ENCODE measurements at places on chromosomes 16 and 17.

GRCh38 chr16:11677451-11677951 lies 9.2 kb downstream of the SNN start:
- no peak for DNase-seq

- DNase-seq = no peak
These were observed 10.2 kb downstream of the CYB561 start for GRCh38 chr17:63435681-63436522.

- no peak for DNase-seq
These were observed 58.3 kb downstream of the STH start for GRCh38 chr17:46057366-46057765.

DNA sequence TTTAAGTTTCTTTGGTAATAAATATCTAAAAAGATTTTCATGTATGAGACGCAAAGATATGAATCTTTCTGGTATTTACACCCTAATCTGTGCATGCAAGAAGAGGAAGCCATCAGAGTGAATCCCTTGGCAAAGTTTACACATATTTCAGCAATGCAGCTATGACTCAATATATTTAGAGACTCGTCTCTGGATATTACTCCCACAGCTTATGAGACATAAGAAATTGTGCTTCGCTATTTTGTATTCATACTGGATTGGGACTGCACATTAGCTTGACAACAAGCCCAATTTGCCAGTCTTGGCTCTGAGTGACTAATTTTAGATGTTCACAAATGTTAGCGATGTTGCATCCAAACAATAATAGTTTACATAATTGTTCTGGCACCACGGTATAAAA lies 532.0 kb downstream of the CDH11 start:
- DNase-seq = no peak

DNA sequence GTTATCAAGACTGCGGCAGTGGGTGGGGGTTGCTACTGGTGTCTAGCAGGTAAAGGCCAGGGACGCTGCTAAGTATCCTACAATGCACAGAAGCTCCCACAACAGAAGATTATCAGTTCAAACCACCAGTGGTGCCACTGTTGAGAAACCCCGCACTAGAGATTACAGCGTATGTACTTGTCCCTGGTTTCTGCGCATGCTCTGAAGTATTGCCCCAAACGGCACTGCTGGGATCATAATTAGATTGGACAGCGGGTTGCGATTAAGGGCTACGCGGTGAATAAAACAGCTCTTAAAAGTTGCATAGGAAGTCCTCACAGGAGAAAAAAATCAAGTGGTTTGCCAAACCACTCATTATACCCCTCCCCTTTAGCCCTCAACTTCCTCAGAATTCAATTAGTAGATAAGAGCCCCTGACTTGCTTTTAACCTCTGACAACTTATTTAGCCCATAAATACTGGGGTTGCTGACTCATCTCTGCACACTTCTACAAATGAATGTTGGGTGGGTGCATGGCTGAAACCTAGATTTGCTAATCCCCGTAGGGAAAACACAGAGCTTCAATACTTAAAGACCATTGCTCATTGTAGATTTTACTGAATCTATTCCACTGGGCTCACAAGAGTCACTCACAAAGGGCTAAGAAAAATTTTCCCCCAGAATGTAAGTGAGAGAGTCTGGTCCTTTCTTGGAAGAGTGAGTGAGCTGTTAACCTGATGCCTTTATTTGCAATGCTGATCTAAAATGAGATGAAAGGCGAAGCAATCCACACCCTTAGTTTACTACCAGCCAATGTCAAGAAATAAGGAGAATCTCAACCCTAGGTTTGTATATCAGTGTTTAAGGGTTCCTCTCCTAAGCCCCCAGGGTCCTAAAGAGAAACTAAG lies 91.8 kb downstream of the RGS9 start:
- DNase-seq = no peak

DNA sequence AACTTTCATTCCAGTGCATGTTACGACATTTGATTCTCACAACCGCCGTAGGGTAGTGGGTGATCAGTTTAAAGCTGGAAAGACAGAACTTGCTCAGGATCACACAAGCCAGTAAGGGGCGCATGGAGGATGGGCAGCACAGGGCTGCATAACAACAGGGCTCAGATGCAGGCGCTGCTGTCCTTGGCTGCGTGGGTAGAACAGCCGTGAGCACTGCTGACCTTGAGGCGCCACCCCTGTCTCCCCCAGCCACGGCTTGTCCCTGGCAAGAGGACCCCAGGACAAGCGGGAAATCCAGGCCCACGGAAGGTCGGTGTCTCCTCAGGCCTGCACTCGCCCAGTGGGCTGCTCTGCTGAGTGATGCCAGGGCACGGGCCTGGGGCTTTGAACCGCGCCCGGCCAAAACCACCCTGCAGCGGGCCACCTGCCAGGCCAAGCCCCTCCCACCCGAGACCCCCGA lies 84.7 kb downstream of the LMF1 start:
- DNase-seq = no peak

GRCh38 chr16:31265329-31266245 lies 5.8 kb downstream of the ITGAM start:
- peak; percentile 3 for DNase-seq

- DNase-seq = no peak
These were observed 318.4 kb downstream of the HAPSTR1 start for GRCh38 chr16:9409560-9410493.

DNA sequence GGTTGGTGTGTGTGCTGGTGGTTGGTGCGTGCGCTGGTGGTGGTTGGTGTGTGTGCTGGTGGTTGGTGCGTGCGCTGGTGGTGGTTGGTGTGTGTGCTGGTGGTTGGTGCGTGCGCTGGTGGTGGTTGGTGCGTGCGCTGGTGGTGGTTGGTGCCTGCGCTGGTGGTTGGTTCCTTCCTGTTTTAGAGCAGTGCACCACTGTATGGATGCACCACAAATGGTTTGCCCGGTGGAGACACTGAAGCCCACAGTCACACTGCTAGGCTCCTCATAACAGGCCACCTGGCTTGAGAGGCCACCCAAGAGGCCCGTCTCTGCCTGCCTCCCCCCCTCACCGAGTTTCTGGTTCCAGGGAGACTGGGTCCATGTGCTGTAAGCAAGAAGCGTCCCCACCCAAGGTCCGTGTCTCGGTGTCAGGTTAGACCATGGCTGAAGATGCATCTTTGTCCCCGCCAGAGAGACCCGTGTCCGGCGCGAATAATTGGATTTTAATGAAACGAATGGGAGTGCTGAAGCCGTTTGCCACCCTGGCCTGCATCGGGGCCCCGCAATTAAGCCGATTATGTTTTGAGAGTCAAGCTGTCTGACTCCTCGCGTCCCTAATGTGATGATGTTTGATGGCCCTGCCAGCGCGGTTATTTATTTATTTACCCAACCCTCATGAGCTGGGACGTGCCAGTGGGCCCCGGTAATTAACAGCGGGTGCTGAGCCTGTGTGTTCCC lies 161.3 kb upstream of the GSE1 start:
- no peak for DNase-seq

DNA sequence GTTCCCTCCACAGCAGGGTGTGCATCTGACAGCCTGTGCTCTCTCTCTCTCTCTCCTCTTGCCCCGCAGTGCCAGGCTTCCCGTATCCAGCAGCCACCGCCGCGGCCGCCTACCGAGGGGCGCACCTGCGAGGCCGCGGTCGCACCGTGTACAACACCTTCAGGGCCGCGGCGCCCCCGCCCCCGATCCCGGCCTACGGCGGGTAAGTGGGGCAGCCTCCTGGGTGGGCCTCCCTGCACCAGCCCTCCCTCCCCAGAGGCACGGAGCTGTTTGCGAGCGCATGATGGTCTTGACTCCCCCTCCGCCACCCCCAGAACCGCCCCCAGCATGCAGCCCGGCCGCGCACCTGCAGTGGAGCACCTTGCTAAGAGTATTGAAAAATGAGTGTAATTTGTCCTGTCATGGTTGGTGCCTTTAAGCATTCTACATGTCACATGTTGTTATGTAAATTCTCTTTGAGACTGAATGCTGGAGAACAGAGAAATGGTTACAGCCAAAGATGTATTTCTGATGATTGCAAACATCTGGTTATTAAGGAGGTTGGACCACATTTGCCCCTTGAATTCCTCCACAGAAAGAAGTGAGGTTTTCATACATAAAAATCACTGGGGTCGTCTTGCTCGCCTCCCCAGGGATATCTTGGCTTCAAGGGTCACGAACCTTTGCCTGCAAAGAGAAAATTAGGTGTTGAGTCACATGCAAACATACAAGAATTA lies 321.3 kb downstream of the RBFOX1 start:
- DNase-seq = no peak

GRCh38 chr17:74873874-74874614 lies 1.2 kb upstream of the FDXR start:
- no peak for DNase-seq

DNA sequence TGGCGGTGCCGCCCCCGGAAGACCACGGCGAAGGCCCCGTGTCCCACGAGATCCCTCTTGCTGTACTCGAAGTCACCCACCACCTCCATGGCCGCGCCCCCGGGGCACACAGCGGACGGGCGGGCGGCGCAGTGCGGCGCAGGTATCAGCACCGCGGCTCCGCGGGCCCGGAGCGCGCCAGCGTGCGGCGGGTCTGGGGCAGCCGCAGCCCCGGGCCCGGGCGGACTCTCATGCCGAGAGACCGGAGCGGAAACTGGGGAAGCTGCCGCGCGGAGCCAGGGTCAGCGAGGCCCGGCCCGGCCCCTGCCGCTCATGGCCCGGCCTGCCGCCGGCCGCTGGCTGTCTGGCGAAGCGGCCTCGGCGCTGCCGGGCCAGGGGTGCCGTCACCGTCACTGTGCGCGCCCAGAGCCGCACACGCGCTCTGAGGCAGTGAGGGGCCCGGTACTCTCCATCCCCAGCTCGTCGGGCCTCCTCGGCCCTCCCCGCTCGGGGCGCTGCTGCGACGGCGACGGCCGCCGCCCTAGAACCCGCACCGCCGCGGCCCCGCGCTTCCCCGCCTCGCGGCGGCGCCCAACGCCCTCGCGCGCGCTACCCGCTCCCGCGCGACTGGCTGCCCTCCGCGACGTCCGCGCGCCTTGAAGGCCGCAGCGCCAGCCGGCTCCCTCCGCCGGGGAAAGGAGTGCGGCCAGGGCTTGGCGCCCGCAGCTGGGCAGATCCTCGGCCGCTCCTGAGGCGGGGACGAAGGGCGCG lies at the start of gene ULK2:
Gene ULK2, minus strand, starts transcription at position 608 of the 750 bp plus-strand sequence. Its CDS starts 519 bp downstream, at position 89.
- no peak for DNase-seq

- no peak for DNase-seq
These were observed 1.5 kb upstream of the ERAL1 start for GRCh38 chr17:28853295-28853694.

DNA sequence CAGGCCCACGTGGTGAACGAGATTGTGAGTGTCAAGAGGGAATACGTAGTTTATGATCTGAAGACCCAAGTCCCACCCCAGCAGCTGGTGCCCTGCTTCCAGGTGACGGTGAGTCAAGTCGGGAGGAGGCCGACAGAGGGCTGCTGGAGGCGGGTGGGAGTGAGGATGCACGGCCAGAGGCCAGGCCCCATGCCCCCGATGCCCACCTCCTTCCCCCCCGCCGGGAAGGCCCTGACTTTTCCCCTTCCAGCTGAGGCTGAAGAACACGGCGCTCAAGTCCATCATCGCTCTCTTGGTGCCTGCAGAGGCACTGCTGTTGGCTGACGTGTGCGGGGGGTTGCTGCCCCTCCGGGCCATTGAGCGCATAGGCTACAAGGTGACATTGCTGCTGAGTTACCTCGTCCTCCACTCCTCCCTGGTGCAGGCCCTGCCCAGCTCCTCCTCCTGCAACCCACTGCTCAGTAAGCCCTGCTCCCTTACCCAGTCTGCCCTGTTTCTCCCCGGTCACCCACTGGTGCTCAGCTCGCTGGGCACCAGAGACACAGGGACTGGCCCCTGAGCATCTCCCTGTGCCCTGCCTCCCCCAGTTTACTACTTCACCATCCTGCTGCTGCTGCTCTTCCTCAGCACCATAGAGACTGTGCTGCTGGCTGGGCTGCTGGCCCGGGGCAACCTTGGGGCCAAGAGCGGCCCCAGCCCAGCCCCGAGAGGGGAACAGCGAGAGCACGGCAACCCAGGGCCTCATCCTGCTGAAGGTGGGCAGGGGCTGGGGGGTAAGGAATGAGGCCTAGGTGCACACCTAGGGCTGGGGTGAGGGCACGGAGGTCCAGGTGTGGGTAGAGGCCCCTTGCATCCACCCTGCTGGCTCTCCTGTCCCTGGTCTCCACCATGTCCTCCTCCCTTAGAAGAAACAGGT lies 2.6 kb downstream of the ZACN start:
- no peak for DNase-seq

GRCh38 chr17:69269131-69269998 lies 40.7 kb upstream of the ABCA10 start:
- no peak for DNase-seq

DNA sequence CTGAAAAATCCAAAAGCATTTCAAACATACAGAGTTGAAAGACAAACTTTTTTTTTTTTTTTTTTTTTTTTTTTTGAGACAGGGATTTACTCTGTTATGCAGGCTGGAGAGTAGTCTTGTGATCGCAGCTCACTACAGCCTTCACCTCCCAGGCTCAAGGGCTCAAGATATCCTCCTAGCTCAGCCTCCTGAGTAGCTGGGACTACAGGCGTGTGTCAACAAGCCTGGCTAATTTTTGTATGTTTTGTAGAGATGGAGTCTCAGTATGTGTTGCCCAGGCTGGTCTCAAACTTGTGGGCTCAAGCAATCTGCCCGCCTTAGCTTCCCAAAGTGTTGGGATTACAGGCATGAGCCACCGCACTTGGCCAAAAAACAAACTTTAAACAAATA lies 64.2 kb upstream of the KIFC3 start:
- no peak for DNase-seq

DNA sequence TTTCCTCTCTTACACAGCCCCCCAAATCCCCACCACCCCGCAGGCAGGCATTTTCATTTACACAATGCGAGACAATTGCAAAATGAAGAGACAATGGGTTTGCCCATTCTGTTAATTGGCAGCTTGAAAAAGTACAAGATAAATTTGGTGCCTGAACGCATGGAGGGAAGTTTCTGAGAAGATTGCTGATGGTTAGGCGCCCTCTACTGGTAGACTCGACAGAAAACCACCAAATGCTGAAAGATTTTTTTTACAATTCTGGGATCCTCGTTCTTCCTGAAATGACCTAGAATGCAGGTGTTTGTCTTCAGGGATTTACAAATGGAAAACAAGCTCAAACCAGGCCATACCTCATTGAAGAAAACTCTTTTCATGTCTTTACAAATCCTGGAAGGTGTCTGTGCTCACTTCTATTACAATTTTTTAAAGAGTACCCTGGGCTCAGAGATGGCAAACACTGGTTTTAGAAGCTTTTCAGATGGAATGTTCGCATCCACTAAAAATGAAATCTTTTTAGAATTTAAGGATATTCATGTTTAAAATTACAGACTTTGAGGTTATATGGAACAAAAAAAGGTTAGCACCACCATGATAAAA lies 338.5 kb downstream of the PMP22 start:
- DNase-seq = peak; percentile 25

DNA sequence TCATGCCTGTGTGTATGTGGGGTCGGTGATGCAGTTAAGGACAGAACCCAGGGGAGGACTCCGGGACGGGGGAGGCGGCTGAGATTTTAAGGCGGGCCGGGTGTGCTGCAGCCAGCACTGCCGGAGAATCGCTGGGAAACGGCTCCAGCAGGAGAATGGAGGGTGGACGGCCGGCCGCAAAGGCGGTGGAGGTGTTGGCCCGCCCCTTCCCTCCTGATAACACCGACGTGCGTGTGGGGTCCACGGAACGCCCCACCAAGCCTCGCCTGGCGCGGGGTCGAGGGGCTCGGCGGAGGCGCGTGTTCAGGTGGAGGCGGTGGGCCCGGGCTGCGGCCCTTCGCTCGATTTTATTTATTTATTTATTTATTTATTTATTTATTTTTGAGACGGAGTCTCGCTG lies 633 bp downstream of the ZNF843 start:
- DNase-seq = no peak

- no peak for DNase-seq
These were observed 10.6 kb downstream of the AARSD1 start for GRCh38 chr17:42953669-42954068.

- no peak for DNase-seq
These were observed 404.8 kb upstream of the HSBP1 start for GRCh38 chr16:83402967-83403366.
